ENCODE measurements at places on chromosomes 1 and 21.
A peak's percentile ranks its signal among the peaks of the same experiment; 100 is the strongest.

- DNase-seq = no peak
These were observed 33.4 kb downstream of the BACE2 start for GRCh38 chr21:41201385-41201784.

DNA sequence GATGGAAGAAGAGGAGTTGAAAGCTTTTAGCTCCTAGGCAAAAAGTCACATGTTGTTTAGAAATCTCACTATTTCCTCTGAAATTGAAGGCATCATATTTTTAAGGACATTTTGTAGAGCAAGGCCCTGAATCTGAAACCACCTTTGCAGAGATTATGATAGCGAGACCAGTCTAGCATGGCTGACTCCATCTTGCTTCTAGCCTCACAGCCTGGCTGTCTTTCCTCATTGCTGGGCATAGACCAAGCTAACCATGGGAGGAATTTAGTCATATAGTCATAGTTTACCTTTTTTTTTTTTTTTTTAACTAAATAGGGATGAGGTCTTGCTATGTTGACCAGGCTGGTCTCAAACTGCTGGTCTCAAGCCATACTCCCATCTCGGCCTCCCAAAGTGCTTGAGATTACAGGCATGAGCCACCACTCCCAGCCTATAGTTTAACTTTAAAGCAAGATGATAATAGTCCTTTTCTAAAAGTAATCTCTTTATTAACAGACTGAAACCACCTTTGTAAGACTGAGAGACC is 42.2 kb upstream of the ZNF326 start:
- no peak for DNase-seq

DNA sequence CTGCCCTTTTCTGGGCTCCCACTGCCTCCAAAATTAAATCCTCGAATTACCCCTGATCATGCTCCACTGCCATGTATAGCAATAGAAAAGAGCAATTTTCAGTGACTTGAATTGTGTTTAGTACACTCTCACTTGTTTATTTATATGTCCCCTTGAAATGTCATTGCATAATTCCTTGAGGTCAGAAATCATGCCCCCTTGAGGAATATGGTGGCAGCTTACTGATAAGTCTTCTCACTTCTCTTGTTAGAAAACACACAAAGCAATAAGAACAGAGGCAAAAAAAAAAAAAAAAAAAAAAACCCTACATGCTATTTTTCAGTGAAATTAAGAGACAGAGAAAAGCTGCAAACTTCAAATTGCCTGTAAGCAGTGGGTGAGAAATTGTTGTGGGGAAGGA is 37.5 kb downstream of the GPR88 start:
- no peak for DNase-seq

GRCh38 chr1:226325178-226325577 is 16.2 kb upstream of the LIN9 start:
- DNase-seq = no peak

- DNase-seq = no peak
These were observed 142.5 kb downstream of the RERE start for GRCh38 chr1:8674912-8675311.

GRCh38 chr1:207745285-207745684 is 6.6 kb upstream of the CD46 start:
- no peak for DNase-seq

- DNase-seq = no peak
These were observed 62.9 kb upstream of the SERBP1 start for GRCh38 chr1:67493148-67493547.

DNA sequence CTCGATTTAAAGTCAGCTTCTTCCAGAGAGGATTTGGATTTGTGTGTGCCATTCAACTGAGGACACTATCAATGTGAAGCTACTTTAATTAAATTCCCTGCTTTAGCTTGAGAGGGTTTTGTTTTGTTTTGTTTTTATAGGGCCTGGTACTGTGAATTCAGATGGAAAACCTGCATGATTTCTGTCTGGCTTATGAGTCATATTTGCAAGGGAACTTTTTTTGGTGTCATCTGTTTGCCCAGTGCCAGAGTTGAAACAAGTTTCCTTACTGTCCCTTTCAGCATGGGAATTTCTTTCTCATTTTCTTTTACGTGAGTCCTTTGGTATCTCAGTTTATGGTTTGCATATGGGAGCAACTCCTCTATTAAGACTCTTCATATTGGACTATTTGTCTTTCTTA is 194.6 kb downstream of the GREM2 start:
- no peak for DNase-seq

DNA sequence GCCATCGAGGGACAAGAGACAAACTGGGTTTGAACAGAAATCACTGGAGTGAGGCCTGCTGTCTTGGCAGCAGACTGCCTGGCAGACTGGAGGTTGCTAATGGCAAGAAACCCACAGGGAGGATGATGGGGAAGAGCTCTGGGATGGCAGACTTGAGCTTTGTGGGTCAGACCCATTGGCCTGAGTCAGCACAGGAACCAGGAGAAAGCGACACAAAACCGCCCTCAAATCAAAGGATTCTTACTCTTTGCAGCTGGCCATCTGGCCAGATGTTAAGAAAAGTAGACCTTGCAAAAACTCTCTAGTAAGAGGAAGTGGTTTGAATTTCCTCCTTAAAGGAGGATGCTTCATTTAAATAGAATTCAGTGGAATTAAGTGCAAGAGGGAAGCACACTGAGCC is 195.2 kb upstream of the JUN start:
- DNase-seq = no peak

GRCh38 chr1:81936853-81937252 is 136.1 kb downstream of the ADGRL2 start:
- no peak for DNase-seq

DNA sequence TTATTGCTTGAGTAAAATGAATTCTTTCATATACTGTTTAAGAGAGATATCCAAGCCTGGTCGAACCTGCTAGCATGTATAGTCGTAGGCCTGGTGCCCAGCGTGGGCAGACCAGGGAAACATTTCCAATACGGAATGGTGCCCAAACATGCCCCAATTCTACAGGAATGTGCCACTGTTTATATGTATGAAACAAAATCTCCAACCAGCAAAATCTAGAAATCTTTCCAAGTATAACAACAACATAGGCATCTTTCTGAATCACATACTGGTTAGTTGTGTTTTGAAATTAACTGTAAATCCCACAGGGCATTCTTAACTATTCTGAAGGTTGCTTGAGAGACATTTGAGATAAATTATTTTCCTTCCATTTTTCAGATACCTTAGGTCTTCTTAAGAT is 17.0 kb upstream of the ABCD3 start:
- DNase-seq = no peak

DNA sequence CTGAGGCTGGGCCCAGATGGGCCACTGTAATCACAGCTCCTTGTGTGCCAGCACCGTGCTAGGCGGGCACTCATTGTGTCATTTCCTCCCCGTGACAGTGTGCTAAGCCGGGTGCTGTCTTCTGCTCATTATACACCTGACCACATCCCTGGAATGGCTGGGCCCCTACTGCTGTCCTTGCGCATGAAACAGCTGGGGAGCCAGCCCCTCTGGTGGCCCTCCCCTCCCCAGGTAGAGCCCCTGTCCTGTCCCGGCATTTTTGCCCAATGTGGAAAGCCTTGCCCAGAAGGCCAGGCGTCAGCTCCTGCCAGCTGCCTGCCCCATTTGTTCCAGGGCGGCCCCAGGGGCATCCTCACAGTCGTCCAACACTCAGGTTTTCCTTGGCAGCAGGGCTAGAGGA is 107.4 kb upstream of the CASZ1 start:
- DNase-seq = no peak

DNA sequence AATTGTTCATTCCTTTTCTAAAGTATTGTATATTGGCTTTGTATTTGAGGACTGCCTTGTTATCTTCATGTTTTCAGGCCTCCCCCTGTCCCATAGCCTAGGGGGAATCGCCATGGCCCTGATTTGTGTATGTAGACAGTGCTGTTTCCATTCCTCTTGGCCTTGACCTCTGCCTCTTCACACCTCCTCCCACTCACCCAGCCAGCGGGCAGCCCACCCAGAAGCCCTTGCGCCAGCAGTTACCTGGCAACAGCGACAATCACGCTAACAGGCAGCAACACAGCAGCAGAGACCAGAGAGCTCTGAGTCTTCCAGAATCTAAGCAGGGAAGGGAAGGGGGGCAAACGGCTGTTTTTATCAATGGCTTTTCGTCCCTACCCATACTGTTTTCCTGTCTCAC is 50.0 kb upstream of the NPL start:
- DNase-seq = no peak

DNA sequence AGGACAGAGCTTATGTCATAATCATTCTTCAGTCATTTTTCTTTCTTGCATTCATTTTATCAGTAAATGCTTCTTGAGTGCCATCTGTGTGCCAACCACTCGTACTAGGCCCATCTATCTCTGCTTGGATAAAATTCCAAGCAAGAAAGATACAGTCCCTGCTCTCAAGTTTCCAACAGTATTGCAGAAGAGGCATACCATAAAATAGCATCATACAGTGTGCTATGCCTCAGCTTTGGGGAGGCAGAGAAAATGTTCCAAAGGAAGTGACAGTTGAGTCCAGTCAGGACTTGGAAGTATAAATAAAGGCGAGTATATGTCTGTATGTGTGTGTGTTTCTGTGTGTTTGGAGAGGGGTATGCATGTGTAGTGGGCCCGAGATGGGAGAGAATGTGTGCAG is 113.4 kb upstream of the HOOK1 start:
- no peak for DNase-seq

- DNase-seq = peak; percentile 68
These were observed 44.1 kb upstream of the ARHGEF16 start for GRCh38 chr1:3410142-3410925.

- DNase-seq = peak; percentile 54
These were observed 108.4 kb downstream of the NEK7 start for GRCh38 chr1:198265073-198265661.

- no peak for DNase-seq
These were observed 163.0 kb upstream of the KAZN start for GRCh38 chr1:14435368-14436023.

GRCh38 chr1:208988811-208989222 is 594.7 kb upstream of the CAMK1G start:
- peak; percentile 24 for DNase-seq

DNA sequence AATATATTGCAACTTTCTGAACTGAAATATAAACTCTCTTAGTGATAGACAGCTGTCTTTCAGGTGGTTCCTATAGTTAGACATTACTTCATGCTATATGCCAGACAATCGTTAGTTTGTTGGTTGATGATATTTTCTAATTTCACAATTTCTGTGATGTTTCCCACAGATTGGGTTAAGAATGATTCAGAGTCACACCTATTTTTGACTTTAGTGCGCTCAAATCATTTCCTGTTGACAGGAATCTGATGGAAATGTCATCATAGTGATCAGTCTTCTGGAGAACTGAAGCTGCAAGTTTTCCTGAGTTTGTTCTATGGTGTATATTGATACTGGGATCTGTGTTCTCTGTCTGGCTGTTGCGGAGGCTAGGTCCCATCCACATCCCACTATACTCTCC is 119.7 kb downstream of the C1orf21 start:
- no peak for DNase-seq

DNA sequence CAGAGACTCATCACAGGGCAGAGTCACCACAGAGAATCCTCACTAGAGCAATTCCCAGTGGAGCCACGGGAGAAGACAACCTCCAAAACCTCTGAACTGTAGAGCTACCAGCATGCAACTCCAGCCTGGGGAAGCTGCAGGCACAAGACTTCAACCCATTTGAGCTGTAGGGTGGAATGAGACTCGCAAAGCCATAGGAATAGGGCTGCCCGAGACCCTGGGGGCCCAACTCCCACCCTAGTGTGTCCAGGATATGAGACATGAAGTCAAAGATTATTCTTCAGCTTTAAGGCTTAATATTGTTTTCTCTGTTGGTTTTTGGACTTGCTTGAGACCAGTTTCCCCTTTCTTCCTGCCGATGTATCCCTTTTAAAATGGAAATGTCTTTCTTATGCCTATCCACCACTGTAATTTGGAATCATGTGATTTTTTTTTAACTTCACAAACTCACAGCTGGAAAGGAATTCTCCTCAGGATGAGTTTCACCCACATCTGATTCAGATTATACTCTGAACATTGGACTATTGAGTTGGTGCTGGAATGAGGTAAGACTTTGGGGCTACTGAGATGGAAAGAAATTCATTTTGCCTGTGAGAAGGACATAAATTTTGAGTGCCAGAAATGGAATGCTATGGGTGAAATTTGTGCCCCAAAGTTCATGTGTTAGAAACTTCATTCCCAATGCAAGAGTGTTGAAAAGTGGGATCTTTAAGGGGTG is 59.6 kb upstream of the ST6GALNAC5 start:
- no peak for DNase-seq

- no peak for DNase-seq
These were observed 7.0 kb upstream of the CDCP2 start for GRCh38 chr1:54159733-54160316.

All from heart left ventricle (tissue), 16 donors.